ENCODE measurements at places on chromosomes 3 and 15.

DNA sequence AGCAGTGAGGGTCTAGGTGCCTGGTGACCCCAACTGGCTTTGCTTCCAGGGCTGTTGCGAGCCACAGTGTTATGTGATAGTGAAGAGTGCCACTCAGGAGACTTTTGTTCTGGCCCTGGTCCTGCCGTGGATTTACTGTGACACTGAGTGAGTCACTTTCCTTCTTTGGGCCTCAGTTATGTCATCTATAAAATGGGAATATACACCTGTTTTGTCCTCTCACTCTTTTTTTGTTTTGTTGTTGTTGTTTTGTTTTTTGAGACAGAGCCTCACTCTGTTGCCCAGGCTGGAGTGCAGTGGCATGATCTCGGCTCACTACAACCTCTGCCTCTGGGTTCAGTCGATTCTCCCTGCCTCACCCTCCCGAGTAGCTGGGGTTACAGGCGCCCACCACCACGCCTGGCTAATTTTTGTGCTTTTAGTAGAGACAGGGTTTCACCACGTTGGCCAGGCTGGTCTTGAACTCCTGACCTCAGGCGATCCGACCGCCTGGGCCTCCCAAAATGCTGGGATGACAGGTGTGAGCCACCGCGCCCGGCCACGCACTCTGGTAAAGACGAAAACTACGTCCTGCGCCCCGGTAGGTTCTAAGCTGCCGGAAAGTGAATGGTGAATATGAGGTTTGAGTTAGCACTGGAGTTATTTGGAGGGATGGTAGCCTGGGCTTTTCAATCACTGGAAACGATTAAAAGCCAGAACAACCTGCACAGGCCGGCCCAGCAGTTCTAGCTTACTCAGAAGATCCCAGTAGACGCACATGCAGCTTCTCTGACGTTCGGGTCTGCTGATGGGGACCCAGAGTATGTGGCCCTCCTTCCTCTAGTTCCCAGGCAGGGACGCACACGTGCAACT, 46.6 kb downstream of the BDH1 start:
- DNase-seq = no peak

GRCh38 chr3:108250626-108251025, 28.4 kb upstream of the IFT57 start:
- no peak for DNase-seq

DNA sequence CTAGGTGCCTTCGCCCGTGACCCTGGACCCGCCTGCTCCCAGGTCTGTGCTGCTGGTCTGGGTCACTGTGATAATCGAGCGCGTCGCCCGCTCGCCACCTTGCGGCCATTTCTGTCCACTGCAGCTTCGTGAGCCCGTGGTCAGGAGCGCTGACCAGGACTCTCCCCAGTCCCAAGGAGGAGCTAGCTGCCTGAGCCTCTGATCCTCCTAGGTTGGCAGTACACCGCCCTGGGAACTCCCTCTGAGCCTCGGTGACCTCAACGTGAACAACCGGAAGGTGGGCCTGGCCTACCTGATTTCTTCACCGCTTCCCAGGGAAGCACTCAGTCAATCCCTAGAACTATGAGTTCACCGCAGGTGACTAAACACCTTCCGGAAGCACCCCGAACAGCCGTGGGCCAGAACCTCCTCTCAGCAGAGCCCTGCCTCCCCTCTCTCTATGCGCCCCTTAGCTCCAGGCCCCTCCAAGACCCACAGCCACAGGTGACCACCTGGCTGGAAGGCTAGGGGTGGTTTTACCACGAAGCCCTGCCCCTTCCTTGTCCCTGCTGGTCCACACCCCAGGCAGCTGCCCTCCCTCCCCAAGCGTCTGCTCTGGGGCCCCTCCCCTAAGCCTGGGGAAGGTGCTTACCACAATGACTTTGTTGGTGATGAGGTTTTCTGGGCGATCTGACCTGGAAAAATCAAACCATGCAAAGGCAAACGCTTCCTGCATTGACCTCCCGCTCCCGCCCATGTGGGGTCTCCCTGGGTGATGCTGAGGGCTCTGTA, 9.7 kb downstream of the PLA2G4D start:
- DNase-seq = peak; percentile 43

GRCh38 chr3:196695849-196696226, 16.2 kb downstream of the CEP19 start:
- no peak for DNase-seq

DNA sequence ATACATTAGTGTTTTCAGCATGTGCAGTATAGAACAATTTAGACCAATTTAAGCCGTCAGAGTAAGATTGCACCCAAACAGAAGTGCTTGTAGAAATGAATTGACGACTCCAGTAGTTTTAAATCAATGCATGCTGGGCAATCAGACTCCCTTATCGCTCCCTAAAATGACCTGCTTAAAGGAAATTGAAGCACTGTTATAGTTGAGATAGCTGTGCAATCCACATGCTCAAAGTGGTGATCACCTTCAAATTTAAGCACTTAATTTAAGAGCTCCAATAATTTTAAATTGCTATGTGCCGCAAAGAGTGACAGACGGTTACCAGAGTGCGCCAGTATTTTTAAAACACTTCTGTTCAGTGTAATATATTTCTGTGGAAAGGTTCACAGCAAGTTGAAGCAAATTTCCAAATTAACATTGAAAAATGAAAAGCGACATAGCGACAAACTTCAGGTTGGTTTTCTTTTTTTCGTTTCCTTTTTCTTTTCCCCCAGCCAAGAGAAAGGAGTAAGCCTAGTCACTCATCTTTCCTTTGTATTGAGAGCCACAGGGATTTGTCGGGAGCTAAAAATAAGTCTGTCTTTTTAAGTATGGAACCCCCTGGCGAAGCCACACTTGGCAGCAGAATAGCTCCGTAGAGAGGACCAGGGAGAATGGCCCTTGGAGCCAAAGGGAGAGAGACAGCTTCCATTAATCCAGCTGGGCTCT, 436.4 kb upstream of the RBMS3 start:
- DNase-seq = no peak

DNA sequence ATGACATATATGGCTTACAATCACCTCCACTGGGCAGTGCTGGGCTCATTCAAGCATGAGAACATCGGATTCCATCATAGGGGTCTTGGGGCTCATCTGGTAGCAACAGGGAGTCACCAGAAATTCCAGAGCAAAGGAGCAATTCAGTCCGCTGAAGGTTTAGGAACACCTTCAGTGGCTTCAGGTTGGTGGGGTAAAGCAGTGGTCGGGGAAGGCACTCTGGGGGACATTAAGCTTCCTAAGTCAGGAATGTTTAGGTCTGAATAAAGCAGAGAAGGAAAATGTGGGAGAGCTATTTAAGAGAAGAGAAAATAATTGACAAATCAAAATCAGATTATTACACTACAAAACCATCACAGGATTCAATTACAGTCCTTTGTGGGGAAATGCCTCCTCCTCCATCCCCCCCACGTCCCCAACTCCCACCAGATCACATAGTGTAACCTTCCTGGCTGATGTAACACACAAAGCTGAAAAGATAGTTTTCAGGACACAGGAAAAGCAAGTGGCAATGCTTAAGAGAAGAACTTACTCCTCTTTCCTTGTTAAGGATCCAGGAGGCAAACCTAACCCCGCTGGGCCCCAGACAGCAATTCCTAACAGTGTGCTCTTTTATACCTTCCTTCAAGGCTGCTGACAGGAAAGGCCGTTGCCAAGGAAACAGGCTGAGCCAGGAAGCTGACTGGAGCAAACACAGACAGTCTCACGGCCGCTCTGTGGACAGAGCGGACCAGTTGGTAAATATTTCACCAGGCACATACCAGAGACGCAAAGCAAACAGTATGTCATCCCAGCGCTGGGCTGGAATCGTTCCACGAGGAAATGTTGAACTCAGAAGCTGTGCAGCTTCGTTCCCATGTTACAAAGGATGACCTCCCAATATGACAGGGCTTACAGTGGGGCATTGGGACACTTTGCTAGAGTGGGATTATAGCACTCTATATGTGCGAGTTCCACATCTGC, 57.5 kb upstream of the LMCD1 start:
- DNase-seq = peak; percentile 99

- DNase-seq = no peak
Observed at GRCh38 chr15:48891232-48891765, 13.4 kb downstream of the EID1 start.

DNA sequence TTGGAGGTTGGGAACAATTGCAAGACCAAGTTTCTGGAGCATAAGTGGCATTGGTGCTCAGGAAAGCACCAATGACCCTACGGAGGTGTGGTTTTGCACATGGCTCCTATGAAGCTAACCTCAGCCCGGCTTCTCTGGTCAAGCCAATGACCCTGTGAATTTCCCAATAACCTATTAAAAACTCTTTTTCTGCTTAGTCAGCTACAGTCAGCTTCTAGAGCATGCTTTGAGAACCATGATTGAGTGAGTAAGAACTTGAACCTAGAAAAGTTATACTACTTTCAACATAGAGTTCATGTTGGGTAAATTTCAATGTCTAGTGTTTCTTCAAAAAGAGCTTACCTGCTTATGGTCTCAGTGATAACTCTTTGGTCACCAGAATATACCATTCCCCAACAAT, 163.2 kb downstream of the RSL24D1 start:
- no peak for DNase-seq

DNA sequence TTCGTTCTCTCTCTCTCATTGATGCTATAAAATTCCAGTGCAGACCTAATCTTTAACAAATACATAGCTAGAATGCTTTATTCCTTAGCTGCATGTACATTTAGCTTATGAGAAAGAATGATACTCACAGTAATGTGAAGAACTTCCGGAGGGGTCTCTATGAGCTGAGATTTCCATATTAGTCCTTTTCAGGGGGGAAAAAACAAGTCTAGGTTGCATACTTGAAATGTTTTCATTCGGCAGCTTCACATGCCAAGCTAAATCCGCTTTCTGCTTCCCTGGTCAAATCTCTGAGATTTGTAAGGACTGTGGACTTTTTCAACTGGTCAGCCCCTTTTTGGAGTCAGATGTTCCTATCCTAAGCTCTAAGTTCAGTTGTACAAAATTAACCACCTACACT, 111.5 kb upstream of the COL8A1 start:
- peak; percentile 71 for DNase-seq

GRCh38 chr3:66093981-66094380, 55.3 kb upstream of the MAGI1 start:
- no peak for DNase-seq

GRCh38 chr15:56984681-56985481, 66.4 kb downstream of the TCF12 start:
- DNase-seq = peak; percentile 56
